ENCODE measurements at places on chromosomes 6 and 20.

DNA sequence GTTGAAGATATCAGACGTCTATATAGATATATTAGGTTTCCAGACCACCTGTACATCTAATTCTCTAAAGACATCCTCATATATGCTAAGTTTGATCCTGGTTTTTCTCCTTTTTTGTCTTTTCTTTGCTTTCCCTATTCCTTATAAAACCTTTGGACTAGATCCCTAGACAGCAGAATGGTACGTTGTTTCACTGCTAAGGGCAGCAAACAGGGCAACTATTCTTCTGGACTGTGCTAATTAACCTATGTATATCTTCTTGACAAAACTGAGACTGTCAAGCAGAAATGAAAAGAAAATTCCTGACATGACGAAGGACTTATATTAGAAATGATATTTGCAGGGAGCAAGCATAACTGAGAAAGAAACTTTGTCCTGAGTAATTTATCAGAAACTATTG is 19.1 kb downstream of the ME1 start:
- no peak for DNase-seq

GRCh38 chr6:149046822-149047246 is 270.7 kb upstream of the TAB2 start:
- DNase-seq, result no peak

GRCh38 chr20:47335251-47336128 is 21.0 kb downstream of the ZMYND8 start:
- DNase-seq, result no peak

- DNase-seq, result no peak
Observed at GRCh38 chr20:2899243-2899642, 26.0 kb downstream of the PTPRA start.

GRCh38 chr6:149964308-149965193 is 808 bp downstream of the ULBP1 start:
- no peak for DNase-seq

DNA sequence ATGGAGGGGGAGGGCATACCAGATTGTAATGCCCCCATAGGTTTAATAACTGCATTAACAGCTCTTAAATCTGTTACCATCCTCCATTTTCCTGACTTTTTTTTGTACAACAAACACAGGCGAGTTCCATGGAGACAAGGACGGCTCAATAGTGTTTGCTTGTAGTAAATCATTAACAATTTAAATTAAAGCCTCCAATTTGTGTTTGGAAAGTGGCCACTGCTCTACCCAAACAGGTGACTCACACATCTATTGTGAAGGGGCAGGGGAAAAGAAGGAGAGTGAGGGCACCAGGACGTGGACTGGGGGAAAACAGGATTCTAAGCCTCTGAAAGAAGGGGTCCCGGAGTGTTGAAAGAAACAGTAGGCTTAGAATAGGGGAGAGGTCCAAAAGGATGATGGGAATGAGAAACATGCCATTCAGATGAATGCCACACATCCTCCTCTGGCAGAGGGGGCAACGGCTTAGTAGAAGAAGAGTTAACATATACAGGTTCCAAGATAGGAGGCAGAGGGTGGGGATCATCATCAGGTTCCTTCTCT is 6.9 kb downstream of the GLYATL3 start:
- DNase-seq, result no peak

DNA sequence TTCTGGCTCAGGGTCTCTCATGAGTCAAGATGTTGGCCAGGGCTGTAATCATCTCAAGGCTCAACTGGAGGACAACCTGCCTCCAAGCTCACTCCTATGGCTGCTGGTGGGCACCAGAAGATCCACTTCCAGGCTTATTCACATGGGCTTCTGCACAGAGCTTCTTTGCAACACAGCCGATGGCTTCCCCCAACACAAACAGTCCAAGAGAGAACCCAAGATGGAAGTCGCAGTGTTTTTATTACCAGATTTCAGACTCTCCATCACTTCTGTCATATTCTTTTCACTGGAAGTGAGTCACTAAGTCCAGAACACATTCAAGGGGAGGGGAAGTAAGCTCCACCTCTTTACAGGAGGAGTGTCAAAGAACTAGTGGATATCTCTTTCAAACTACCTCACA is 75.5 kb downstream of the CD164 start:
- DNase-seq, result no peak

DNA sequence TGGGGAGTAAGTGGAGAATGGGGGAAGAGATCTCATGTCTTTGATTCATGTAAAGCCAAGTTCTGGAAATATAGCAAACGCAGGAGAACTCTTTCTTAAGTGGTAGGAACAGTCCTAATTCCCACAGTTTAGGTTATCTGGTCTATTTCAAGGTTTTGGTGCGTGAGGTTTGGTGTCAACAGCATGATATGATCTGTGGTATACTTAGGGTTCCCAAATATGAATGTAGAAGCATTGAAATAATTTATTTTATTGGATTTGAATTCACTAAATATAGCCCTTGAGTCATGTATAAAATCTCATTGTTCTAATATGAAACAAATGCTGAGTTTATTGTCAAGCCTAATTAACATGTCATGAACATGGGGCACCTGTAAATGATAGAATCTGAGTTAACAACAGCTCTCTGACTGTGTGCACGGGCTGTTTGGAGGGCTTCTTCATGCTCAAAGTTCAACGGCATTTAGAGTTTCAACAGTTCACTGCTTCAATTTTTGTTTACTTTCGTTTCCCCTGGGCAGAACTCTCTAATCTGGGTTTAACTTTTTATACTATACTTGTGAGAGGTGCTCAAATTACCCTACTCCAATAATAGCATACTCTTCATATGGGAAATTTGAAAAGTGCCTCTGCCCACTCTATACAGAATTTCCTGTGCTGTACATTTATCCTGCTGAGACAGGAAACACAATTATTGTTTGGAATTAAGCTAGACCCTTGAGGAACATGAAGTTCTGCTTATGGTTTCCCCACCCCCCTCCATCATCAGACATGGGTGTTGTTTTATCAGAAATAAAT is 236.3 kb upstream of the ZNF217 start:
- no peak for DNase-seq

- no peak for DNase-seq
Observed at GRCh38 chr6:18997375-18997826, 610.3 kb downstream of the RNF144B start.

- no peak for DNase-seq
Observed at GRCh38 chr6:27295301-27296079, 16.6 kb downstream of the POM121L2 start.

GRCh38 chr6:25222006-25222678 is 57.0 kb upstream of the CARMIL1 start:
- no peak for DNase-seq

DNA sequence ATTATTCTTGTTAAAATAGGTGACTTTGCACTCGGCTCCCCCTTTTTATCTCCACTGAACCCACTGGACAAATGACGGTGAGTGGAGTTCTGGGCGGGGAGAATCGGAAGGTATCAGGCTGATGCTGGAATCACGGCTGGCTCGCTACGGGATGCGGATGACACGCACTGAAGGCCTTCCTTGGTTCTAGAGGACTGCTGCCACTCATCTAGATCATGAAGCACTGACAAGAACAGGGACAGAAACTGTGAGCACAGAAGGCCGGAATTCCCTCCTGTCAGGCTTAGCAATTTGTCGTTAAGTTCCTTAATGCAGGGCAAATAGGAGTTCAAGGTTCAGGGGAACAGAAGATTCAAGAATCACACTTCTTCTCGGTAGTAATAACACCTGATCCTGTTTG is 89.9 kb upstream of the MPC1 start:
- no peak for DNase-seq
